ENCODE measurements at places on chromosomes 5 and 9. TPM values are rescaled to one million over a fixed set of nuclear protein-coding genes. Genes with fewer than 3 reads are reported as not detected.
A peak's percentile ranks its signal among the peaks of the same experiment; 100 is the strongest.

DNA sequence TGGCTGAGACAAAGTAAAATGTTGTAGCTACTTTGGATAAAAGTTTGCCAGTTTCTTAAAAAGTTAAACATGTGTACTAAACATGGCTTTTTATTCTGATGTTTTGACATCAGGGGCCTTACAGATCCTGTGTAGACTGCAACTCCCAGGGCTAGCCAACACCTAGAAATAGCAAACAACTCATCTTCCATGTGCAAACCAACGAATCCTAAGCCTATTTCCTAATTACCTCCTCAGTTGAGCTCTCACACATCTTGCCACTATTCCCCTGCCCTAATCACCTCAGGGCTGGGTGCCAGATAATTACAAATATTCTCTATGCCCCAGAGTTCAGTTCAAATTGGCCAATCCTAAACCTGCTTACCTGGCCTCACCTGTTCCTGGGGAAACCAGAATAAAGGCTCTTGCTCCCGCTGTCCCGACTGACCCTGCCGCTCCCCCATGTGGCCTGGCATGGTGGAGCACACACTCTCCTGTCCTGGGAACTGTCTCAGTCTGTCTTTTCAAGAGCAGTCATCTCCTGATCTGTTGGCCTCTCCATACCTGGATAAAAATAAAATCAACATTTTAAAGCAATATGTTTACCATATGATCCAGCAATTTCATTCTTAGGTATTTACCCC lies 37.1 kb upstream of the FAM169A start:
- DNase-seq, result peak; percentile 4

GRCh38 chr5:171426266-171426665 lies 6.8 kb downstream of the FGF18 start:
- DNase-seq, result no peak

DNA sequence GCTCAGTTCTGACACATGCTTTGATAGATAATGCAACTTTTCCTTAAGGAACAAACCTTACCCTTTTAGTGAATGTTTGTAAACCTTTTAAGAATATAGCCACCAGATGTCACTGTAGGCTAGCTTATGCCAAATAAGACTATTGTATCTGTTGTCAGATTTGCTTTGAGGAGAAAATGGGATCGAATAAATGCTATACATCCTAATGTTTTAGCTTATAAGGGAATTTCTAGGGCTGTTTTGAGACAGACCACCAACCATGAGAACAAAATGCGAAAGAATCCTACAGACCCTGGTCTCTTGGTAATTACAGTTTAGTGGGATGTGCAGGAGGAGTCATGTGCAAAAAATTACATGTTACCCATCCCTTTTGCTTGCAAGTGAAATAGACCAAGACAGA lies 127.6 kb upstream of the NMUR2 start:
- peak; percentile 64 for DNase-seq

DNA sequence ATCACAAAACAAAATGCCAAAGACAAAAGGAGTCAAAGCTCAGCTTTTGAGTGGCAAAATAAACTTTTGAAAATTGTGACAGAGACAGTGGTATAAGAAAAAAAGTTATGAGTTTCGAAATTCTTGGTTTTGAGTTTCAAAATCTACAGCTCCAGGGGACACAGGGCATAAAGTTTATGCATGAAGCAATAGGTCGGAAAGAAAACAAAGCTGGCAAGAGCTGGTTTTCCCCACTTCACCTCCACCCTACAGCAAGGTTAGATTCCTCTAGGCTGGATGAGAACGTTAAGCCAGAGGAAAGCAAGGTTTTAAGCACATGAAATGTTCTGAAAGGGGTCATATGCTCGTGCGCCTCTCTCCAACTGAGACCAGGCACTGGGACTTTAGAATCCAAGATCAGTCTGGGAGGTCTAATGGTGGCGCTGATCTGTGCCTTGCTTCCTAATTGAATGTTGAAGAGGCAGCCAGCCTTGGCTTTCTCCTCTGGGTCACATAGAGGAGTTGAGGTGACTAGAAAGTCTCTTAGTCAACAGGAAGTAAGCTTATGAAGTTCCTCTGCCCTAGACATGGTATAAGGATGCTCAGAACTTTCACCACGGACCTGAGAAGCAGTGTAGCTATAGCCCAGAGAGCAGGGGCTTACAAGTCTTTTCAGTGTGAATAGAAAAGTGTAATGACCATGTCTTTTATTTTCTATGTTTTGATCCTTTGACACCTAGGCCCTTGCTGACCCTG lies 167.7 kb upstream of the DMAC1 start:
- no peak for DNase-seq

- DNase-seq, result no peak
Measured at GRCh38 chr9:128077847-128078503, 9.9 kb downstream of the SLC25A25 start.

Gene SHC3
- total RNA-seq, result 3.1 TPM

DNA sequence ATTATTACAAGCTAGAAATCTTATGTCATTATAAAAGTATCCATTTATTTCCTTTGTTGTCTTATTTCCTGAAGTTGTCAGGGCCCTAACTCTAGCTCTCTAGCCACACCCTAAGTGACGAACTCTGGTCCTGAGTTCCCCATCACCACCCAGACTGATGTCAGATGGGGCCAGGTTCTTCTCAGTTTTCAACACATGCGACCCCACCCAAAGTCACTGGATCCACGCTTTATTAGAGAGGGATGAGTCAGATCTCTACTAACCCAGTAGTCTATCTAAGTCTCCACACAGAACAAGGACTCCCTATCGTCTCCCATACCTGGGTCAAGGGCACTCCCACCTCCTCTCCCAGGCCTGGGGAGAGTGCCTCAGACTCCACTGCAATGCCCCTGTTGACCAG lies 6.8 kb upstream of the FEM1C start:
- peak; percentile 56 for DNase-seq

- peak; percentile 91 for DNase-seq
Measured at GRCh38 chr9:129500161-129500862, 120.6 kb downstream of the C9orf50 start.

Gene C1QTNF2
- total RNA-seq, result not detected

DNA sequence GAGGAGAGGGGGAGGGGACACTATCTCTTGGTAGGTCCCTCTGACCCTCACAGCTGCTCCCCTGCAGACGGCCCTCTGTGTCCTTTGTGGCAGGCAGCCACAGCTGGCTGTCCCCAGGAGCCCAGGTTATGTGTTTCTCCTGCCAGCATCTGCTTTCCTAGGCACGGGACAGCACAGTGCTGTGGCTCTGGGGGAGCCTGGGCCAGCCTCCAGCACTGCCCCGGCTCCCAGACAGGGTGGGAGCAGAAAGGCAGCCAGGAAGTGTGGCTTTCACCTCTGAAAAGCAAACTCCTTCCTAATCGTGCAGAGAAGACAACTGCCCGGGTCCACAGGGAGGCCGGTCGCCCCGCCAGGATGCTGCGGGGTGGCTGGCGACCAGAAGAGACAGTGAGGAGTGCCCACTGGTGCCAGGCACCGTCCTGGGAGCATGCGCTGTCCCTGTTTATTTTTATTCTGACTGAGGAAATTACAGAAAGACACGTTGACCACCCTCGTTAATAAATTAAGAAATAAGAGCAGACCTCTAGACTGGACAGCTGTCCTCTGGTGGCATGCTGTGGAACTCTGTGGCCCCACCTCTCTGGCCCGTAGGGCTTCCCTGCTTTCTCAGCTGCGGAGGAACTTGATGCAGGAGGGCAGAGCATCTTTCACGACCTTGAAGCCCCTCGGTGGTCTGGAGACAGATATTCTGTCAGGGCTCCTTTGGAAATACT lies 240.3 kb downstream of the FANCC start:
- no peak for DNase-seq

- DNase-seq, result no peak
Measured at GRCh38 chr9:38006163-38006562, 62.9 kb downstream of the SHB start.

- DNase-seq, result no peak
Measured at GRCh38 chr5:103290846-103291245, 32.3 kb downstream of the MACIR start.

- peak; percentile 51 for DNase-seq
Measured at GRCh38 chr9:13805546-13805945, 508.4 kb downstream of the NFIB start.

Gene HRH2
- total RNA-seq, result 1.7 TPM

DNA sequence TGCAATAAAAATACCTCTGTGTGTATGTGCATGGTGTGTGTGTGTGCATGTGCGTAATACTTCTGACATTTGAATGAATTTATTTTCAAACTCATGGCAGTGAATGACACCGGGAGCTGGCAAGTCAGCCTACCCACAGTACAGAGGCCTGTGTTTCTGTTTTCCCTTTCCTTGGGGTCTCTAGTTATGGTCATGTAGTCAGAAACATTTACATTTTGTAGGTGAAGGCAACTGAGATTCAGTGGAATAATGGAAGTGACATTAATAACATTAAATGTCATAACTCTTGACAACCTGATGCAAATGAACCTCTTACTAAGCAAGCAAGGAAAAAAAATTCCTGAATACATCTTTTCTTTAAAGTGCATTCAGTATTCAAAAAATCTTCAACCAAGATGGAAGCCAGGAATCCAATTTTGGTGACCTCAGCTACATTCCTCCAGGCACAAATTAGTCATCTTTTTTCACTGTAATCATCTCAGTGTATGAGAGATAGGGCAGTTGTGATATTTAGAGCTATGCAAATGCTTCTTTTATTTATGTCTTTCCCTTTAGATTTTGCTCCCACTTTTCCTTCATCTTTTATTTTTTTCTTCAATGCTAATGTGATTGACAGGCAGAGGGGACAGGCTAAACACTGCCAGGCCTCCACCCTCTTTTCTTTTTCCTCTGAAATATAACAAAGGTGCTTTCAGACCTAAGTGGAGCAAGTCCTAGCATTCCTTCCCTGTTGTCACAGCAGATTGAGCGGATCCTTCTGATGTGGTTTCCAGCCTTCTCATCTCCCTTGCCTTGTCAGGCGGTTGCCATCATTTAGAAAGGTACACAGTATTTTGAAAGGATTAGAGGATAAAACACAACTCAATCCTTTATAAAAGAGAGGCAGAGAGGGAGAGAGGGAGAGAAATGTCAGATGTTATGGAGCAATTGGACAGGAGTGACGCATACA lies 569.8 kb upstream of the ADAMTS16 start:
- no peak for DNase-seq

DNA sequence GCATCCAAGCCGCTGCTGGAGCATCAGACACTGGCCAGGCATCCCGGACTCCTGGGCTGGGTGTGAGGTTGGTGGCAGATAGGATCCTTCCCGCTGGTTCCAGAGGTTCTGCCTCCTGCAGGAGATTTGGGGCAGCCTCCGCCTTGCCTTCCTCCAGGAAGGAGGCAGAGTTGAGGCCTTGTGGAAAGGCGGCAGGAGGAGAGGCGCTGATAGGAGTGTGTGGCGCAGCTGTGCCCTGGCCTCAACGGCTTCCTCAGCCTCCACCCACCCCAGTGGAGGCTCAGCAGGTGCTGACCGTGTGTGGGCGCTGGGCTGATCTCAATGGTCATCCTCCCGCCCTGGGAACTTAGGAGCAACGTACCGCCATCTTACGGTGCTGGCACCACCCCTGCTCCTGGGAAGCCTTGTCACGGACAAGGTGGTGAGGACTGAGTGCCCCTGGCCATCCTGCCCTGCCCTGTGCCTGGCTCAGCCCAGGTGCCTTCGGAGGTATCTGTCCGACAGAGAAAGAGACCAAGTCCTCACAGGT lies 10.2 kb downstream of the NCS1 start:
- no peak for DNase-seq

DNA sequence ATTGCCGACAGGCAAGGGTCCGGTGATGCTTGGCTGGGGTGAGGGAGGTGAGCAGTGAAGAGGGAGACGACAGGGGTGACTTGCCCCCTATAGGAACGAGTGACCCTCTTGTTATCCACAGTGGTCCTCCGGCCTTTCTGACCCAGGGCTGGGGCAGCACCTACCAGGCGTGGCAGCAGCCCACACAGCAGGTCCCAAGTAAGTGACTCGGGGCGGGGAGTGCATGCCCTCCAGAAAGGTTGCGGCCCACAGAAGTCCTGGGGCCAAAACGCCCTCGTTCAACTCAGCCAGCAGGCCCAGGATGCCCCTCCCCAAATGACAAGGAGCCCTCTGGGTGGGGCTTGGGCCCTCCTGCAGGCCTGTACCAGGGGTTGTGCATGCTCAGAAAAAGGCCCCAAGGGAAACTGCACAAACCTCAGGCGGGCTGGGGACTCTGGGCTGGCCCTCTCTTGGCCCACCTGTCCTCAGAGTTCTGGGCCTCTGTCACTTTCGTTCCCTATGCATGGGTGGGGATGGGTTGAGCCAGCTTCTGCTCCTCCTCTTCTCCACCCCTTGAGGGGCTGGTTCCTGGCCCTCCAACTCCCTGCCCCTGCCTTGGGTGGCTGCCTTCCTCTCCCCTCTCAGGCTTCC lies 32.2 kb upstream of the PRDM12 start:
- no peak for DNase-seq

DNA sequence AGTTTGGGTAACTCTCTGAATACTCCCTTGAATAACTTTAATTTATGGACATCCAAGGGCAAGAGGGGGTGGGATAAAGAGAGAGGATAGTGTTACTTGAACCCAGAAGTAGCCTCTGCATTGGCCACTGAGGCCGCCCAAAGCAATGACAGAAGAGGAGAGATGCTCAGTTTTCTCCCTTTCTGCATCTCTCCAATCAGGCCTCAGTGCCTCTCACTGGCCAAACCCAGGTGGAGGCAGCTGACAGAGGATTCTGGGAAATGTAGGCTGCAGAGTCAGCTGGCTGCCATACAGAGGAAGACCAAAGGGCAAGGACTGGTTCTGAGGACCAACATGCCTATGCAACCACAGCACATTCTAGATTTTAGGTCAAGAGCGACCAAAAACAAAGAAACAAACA lies 719.4 kb downstream of the MAT2B start:
- DNase-seq, result no peak

DNA sequence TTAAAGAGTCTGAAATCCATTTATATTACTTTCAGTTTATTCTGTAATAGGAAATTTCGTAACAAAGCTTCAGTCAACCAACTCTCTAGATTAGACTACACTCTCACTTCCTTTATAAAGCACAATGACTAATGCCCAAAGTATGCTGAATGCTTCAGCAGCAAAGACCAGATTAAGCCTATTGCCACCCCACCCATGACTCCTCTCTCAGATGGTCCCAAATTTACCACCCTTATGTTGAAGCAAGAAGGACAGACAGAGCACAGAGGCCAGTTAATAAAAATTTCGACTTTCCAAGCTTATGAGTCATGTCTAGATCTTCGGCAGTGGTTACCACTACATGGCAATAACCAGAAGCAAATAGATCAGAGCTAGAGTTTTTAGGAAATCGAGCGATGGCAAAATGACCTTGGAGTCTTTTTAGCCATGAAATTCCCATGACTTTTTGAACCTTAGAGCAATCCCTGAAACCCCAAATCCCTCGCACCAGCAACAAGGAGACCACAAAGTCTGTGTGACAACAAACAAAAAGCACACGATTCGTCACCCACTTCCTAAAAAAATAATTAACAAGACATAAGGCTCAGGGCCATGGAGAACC lies 287.8 kb upstream of the RASA1 start:
- DNase-seq, result peak; percentile 82

Gene C5orf52
- total RNA-seq, result not detected

Measured in umbilical cord (tissue), 2 donors.